ENCODE measurements at places on chromosomes 16 and 17. TPM values are rescaled to one million over a fixed set of nuclear protein-coding genes. Genes with fewer than 3 reads are reported as not detected.

- DNase-seq, result no peak
Measured at GRCh38 chr16:69526831-69527655, 38.7 kb upstream of the NFAT5 start.

GRCh38 chr17:52048137-52048898, 110.2 kb downstream of the CA10 start:
- no peak for DNase-seq

DNA sequence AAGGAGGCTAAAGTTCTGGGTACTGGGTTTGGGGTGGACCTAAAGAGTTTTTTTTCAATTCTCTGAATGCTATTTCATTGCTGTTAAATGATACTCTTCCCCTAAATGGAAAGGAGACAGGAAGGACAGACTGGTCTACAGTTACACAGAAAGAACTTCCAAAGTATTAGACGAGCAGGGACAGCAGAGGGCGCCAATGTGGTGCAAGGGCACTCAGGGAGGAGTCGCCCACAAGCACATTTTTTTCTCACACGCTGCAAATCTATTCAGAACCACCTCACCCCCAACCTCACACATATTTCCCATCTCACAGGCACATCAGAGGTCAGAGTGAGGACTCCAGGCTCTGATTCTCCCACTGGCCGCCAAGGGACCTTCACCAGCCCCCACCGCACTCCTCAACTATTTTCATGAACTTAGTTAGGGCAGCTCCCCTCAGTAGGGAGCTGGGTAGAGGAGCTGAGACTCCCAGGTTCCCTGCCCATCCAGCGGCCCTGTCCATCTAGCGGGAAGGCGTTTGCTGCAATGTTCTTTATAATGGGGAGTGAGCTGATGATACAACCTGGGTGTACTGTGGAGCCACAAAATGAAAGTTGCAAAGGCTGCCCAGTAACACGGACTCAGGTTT, 6.8 kb upstream of the CA4 start:
- DNase-seq, result peak; percentile 63

DNA sequence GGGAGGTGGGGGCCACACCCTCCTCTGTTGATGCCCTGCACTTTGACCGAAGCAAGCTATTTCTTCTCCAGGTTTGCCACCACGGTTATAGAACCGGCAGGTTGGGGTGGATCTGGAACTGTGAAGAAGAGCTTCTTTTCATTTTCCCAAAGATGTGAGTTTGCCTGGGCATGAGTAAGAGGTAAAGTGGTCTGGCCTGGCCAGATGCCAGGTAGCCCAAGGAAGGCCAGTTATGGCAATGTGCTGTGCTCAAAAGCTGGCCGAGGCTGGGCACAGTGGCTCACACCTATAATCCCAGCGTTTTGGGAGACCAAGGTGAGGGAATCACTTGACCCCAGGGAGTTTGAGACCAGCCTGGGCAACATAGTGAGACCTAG, 18.7 kb downstream of the ATP6V0D1 start:
- DNase-seq, result no peak

DNA sequence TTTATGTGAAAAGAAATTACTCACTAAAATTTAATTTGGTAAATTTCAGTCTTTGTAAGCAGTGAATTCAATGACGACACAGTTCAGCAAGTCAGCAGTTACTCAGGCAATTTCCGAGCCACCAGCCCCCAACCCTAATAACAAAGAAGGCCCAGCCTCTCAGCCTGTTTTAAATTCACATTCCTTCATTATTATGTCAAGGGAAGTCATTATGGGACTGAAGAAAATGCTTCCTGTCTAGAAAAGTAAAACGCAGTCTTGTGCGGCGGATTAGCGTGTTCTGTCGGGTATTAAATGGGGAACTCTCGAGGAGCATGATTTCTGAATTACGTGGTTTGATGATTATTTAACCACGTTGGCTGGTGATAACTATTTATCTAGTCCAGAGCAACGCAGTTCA, 177.6 kb downstream of the AIPL1 start:
- no peak for DNase-seq

DNA sequence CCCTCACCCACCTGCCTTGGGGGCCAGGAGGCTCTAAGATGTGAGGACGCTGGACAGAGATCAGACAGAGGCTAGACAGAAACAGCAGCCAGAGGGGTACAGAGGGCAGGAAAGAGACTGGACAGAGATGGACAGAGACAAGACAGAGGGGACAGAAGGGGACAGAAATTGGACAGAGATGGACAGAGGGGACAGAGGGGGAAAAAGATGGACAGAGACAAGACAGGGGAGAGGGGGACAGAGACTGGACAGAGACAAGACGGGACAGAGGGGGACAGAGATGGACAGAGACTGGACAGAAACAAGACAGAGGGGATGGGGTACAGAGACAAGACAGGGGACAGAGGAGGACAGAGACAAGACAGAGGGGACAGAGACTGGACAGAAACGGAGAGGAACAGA, 16.1 kb downstream of the UTS2R start:
- no peak for DNase-seq

GRCh38 chr17:72273289-72274056, 152.7 kb downstream of the SOX9 start:
- no peak for DNase-seq

- DNase-seq, result no peak
Measured at GRCh38 chr16:26276289-26276688, 584.5 kb downstream of the HS3ST4 start.

- DNase-seq, result no peak
Measured at GRCh38 chr17:7589204-7589868, 558 bp downstream of the SOX15 start.

DNA sequence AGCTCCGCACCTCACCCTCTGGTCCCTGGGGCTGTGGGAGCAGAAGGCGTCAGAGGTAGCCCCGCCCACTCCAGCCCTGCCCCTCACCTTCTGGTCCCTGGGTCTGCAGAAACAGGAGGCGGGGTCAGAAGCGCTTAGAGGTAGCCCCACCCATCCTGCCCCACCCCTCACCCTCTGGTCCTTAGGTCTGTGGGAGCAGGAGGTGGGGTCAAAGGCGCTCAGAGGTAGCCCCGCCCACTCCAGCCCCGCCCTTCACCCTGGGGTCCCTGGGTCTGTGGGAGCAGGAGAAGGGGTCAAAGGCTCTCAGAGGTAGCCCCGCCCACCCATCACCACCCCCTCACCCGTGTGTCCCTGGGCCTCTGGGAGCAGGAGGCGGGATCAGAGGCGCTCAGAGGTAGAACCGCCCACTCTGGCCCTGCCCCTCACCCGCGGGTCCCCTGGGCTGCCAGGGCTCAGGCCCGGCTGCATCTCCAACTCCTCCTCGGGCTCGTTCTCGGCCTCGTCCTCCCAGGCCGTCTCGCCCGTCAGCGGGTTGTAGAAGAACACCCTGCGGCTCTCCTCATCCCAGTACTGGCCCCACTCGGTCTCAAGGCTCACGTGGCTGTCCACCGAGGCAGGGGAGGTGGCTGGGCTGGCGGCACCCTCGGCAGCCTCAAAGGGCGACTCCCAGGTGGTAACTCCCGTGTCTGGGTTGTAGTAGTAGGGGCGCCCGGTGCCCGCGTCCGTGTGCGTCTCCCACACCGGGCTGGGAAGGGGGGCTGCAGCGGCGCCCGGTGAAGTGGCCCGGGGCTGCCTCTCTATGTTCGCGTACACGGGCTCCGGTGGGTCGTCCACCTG, 27.2 kb downstream of the ARHGAP27 start:
- DNase-seq, result no peak

DNA sequence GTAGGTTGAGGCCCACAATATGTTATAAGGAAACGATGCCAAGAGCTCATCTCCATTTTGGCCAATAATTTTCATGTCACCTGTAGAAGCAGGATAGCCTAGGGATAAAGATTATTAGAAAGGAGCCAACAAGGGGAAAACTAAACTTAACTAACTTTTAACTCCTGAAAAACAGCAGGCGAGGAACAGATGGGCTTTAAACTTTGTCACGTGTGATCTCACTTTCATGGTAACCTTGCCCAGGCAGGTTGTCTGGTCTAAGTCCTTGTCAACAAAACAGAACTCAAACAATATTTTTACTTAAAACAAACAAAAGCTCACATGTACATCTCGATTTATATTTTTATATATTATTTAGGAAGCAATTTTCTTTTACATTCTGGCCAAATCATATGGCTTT, 1672.0 kb downstream of the TP53TG3F start:
- no peak for DNase-seq

GRCh38 chr17:9022573-9023391, 1.5 kb downstream of the NTN1 start:
- DNase-seq, result no peak

- no peak for DNase-seq
Measured at GRCh38 chr16:47858333-47858982, 297.3 kb downstream of the ABCC12 start.

DNA sequence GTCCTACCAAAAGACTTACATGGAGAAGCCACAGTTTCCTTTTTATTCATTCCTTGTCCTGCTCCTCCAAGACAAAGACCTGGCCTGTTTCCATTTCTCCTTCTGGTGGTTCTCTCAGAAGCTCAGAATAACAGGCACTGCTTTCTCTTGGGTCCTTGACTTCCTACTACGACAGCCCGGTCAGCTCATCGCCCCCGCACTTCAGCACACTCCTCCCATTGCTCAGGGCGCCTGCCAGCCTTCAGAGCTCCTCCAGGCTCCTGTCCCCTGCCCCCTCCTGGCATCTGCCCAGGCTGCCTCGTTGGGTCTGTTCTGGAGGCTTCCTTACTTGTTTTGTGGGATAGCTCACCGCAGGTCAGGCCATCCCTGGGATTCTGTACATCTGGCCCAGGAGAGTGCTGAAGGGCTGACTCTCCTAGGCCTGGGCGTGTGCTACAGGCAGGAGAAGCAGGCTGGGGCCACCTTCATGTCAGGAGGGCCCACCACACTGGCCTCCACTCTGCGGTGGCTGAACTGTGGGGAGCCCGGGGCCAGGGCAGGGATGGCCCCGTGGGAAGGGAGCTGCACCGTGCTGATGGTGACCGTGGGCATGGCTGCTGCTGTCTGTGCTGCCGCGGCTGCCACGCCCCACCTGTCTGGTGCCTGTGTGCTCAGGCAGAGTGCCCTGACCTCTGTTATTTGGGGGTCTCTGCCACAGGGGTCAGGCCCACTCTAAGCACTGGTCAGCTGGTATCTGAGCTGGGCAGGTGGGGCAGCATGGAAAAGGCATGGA, 17.7 kb downstream of the TCF25 start:
- DNase-seq, result no peak

DNA sequence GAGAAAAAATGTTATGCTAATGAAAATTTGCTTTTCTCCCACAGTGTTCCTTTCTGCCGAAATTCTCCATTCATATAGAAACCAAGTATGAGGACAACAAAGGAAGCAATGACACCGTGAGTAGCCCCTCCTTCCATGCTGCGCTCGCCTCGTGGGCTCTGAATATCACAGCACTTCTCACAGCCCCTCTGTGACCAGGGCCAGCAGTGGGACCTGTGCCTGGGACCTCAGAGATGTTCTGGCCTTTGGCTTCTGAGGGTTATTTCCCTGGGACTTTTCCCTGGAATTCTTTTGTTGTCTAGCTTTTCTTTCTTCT, 139.6 kb upstream of the NOL11 start:
- DNase-seq, result no peak

- DNase-seq, result no peak
Measured at GRCh38 chr17:7867881-7868329, 10.1 kb downstream of the CYB5D1 start.

DNA sequence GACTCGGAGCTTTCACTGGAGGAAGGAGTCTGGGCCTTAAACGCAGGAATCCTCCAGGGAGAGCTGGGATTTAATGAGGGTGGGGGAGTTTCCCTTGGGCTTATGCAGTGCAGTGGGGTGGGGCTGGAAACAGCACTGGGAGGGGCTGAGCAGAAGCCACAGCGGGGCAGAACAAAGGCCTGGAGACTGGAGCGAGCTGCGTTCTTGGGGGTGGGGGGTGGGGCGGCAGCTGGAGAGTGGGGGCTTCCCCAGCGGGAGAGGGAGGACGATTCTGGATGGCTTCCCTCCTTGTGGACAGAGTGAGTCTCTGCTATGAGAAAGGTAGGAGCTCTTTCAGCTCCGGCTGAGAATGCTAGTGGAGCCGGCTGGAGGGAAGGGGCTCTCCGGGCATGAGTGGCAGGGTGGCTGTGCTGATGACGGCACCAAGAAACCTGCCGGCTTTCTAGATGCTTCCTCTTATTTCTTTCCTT, 406.0 kb downstream of the SEC14L1 start:
- no peak for DNase-seq

- DNase-seq, result no peak
Measured at GRCh38 chr17:13212860-13213259, 195.0 kb upstream of the ELAC2 start.

DNA sequence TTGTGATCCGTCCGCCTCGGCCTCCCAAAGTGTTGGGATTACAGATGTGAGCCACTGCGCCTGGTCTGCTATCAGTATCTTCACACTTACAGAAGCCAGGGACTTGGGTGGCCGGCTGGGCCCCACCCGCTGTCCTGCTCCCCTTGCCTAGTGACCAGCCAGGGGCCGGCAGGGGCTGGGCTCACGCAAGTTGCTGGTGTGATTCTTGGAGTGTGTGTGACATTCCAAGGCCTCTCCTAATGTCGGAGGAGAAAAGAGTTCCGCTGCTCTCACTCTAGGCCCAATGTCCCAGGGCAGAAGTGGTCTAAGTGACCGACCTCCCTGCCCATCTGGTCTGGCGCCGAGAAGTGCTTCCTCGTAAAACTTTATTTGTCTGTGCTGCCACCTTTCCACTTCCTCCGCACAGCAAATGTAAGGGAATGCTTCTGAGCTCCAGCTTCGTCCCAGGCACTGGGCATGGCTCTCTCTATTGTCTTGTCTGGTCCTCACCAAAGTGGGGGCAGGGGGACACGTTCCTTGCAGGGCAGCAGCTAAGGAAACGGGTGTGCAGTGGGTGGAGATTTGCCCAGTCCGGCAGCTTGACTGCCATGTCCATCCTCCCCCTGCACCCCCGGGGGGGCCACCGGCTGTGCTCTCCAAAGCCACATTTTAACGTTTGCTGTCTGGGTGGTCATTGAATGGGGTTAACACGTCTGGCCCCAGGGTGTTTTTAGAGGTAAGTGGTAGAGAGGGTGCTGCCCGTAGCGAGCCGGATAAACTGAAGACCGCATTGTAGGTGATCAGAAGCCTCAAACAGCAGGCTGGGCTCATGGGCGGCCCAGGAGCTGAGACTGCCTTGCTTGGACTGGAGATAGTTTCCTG, 7.8 kb upstream of the GSE1 start:
- DNase-seq, result no peak

- no peak for DNase-seq
Measured at GRCh38 chr17:14301279-14302090, 604 bp downstream of the HS3ST3B1 start.

- DNase-seq, result no peak
Measured at GRCh38 chr16:8921347-8921984, 39.3 kb downstream of the LITAFD start.

GRCh38 chr17:77513045-77513444, 372.3 kb downstream of the SEC14L1 start:
- no peak for DNase-seq

GRCh38 chr16:66328282-66328681, 38.2 kb upstream of the CDH5 start:
- no peak for DNase-seq

Gene NHLRC4
- 0.45 TPM for polyA plus RNA-seq

Gene MT1A
- polyA plus RNA-seq, result 0.66 TPM

Gene SETD1A
- polyA plus RNA-seq, result 1.4 TPM

Gene LRRC45
- polyA plus RNA-seq, result 4.0 TPM

Gene NOD2
- not detected for polyA plus RNA-seq

Gene CDH3
- not detected for polyA plus RNA-seq

Gene CCL8
- polyA plus RNA-seq, result not detected

Gene SLFN13
- 3.1 TPM for polyA plus RNA-seq

Gene CBX2
- polyA plus RNA-seq, result 2.2 TPM

Gene SGCA
- 0.16 TPM for polyA plus RNA-seq

Gene ADCY7
- 9.7 TPM for polyA plus RNA-seq

Gene FN3K
- polyA plus RNA-seq, result 1.6 TPM

Gene MYH1
- polyA plus RNA-seq, result not detected
